Gastroesophageal sphincter (tissue), 4 donors: ENCODE measurements at places on chromosomes 1 and 21.

DNA sequence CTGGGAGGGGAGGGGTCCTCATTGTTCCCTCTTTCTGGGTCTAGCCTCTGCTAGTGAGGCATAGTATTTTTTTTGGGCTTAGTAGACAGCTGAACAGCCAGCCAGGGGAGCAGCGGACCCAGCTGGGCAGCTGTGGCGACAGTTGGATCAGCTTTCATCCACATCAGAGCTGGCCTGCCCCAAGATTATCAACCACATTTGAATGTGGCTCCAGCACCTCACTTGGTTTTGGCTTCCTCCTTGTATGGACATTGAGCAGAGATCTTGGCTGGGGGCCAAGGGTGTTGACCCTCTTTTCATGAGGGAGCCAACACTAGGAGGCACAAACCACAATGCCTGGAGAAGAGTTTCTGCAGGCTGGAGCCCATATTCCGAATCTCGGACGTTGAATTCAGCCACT is 25.0 kb downstream of the WNT4 start:
- peaks cover 44% of the 10 kb centered on the region for H3K36me3 ChIP-seq
- H3K4me3 ChIP-seq: no peak overlapping the region
- H3K27me3 ChIP-seq: no peaks in the 10 kb centered on the region
- H3K27ac ChIP-seq: no peak overlapping the region
- peaks cover 53% of the 10 kb centered on the region for H3K4me1 ChIP-seq
- ATAC-seq: no peak

- no peaks in the 10 kb centered on the region for H3K36me3 ChIP-seq
- H3K4me1 ChIP-seq: no peaks in the 10 kb centered on the region
- H3K27ac ChIP-seq: no peak overlapping the region
- no peak for ATAC-seq
- H3K27me3 ChIP-seq: no peaks in the 10 kb centered on the region
Observed at GRCh38 chr1:161219078-161219892, 4.1 kb downstream of the APOA2 start.

- ATAC-seq: no peak
- no peak overlapping the region for H3K4me3 ChIP-seq
- no peak overlapping the region for H3K27ac ChIP-seq
- H3K27me3 ChIP-seq: no peaks in the 10 kb centered on the region
Observed at GRCh38 chr1:16218674-16219071, 6.2 kb upstream of the ARHGEF19 start.

- no peak overlapping the region for H3K4me3 ChIP-seq
- no peaks in the 10 kb centered on the region for H3K4me1 ChIP-seq
- no peak overlapping the region for H3K27ac ChIP-seq
- no peak for ATAC-seq
- no peaks in the 10 kb centered on the region for H3K27me3 ChIP-seq
Observed at GRCh38 chr1:64110924-64111777, 92.3 kb upstream of the UBE2U start.

DNA sequence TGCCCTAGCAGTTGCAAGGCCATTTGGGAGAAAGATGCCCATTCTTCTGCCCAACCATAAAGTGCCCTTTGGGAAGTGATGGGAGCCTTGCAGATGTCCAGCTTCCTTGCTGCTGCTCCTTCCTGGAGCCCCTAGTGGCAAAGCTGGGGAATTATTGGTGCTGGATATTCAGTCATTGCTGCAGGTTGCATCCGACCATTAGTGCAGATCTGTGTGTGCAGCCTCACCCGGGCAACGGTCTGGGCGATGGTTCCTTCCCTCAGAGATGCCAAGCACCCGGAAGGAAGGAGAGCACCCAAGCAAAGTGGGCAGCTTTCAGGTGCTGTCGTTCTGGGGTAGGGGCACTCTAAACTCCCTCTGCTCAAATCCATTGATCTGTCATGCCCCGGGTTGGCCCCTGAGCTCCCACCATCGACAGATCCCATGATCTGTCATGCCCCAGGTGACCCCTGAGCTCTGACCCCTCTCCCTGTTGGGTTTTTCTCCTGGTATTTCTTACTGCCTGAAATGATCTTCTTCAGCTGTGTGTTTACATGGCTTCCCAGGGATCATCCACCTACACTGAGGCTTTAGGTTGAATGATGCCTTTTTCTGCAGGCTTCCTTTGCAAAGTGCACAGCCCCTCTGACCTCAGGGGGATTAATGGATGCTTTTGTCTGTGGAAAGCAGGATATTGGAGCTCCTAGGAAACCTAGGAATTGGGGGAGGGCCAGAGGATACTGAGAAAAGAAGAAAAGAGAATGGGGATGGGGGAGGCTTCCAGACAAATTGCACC is 467.5 kb downstream of the PTPRU start:
- H3K27me3 ChIP-seq: peaks cover 89% of the 10 kb centered on the region
- H3K4me3 ChIP-seq: no peak overlapping the region
- H3K4me1 ChIP-seq: no peaks in the 10 kb centered on the region
- H3K27ac ChIP-seq: no peak overlapping the region
- H3K36me3 ChIP-seq: no peaks in the 10 kb centered on the region

DNA sequence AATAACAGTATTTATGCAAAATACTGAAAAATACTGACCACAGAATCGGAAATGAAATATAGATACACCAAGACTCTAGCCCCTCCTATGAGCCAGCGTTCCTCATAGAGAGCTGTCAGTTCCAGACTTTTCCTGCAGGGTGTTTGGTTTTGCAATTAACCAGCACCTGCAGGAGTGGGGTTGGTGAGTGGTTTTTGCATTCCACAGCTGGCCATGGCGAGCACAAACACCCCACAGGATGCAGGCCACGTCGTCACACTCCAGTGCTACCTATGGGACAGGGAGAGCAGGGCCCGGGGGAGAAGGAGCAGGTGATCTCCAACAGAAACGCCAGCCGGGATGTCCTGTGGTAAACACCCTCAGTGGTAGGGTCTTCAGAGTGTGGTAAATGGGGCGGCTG is 94.1 kb downstream of the ERG start:
- no peak overlapping the region for H3K27ac ChIP-seq
- H3K27me3 ChIP-seq: peaks cover 8% of the 10 kb centered on the region
- no peaks in the 10 kb centered on the region for H3K4me1 ChIP-seq
- no peaks in the 10 kb centered on the region for H3K36me3 ChIP-seq
- no peak overlapping the region for H3K4me3 ChIP-seq

GRCh38 chr1:178220094-178220493 is 126.2 kb downstream of the RASAL2 start:
- H3K27ac ChIP-seq: no peak overlapping the region
- ATAC-seq: no peak
- H3K36me3 ChIP-seq: no peaks in the 10 kb centered on the region
- no peaks in the 10 kb centered on the region for H3K27me3 ChIP-seq

GRCh38 chr1:15206418-15207030 is 40.5 kb upstream of the FHAD1 start:
- no peak for ATAC-seq
- no peaks in the 10 kb centered on the region for H3K4me1 ChIP-seq
- H3K27ac ChIP-seq: no peak overlapping the region
- no peaks in the 10 kb centered on the region for H3K27me3 ChIP-seq
- no peak overlapping the region for H3K4me3 ChIP-seq

DNA sequence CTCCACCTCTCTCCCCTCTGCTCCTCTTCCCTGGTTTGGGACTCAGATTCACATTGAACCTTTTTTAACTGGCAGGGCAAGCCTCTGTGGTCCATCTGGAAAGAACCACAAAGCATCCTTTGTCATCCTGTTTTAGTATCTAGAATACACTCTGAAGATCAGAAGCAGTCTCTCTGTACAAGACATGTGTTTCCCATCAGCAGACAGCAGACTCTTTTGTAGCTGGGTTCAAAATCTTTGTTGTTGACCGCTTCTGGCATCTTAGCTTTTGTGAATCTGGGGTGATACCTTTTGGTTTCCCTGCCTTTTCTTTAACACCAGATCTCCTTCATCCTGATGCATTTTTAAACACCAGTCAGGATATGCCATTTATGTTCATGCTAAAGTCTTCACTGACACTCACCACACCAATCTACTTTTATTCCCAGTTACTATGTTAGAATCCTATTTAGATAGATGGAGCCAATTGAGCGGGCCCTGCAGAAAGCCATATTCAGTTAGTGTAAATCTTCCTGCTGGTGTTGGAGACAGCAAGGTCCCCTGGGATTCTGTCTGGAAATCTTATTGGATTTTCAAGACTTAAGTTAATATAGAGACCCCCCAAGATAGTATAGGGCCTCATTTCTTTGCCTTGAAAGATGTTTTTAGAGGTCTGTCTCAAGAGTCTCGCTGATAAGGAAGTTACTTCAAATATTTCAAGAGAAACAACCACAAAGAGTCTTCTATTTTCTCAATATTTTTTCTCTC is 51.1 kb downstream of the ST6GALNAC3 start:
- H3K4me3 ChIP-seq: no peak overlapping the region
- H3K4me1 ChIP-seq: no peaks in the 10 kb centered on the region
- H3K27ac ChIP-seq: no peak overlapping the region

- H3K27me3 ChIP-seq: no peaks in the 10 kb centered on the region
- H3K27ac ChIP-seq: peak overlapping the region; percentile 71
- H3K36me3 ChIP-seq: no peaks in the 10 kb centered on the region
- no peak for ATAC-seq
- peaks cover 73% of the 10 kb centered on the region for H3K4me1 ChIP-seq
Observed at GRCh38 chr21:45076245-45076711, 1.9 kb downstream of the ADARB1 start.

- no peak for ATAC-seq
- H3K4me3 ChIP-seq: no peak overlapping the region
- no peaks in the 10 kb centered on the region for H3K27me3 ChIP-seq
- peaks cover 13% of the 10 kb centered on the region for H3K4me1 ChIP-seq
- peak overlapping the region; percentile 55 for H3K27ac ChIP-seq
- no peaks in the 10 kb centered on the region for H3K36me3 ChIP-seq
Observed at GRCh38 chr1:203268901-203269653, 36.2 kb upstream of the BTG2 start.

- no peaks in the 10 kb centered on the region for H3K27me3 ChIP-seq
- H3K4me1 ChIP-seq: peaks cover 34% of the 10 kb centered on the region
- H3K4me3 ChIP-seq: no peak overlapping the region
- no peak for ATAC-seq
Observed at GRCh38 chr1:38009088-38009840, 3.3 kb upstream of the UTP11 start.

GRCh38 chr1:229266274-229266673 is 4.6 kb upstream of the RAB4A start:
- H3K4me3 ChIP-seq: no peak overlapping the region
- H3K27ac ChIP-seq: no peak overlapping the region
- ATAC-seq: no peak
- peaks cover 4% of the 10 kb centered on the region for H3K36me3 ChIP-seq
- peaks cover 27% of the 10 kb centered on the region for H3K4me1 ChIP-seq

DNA sequence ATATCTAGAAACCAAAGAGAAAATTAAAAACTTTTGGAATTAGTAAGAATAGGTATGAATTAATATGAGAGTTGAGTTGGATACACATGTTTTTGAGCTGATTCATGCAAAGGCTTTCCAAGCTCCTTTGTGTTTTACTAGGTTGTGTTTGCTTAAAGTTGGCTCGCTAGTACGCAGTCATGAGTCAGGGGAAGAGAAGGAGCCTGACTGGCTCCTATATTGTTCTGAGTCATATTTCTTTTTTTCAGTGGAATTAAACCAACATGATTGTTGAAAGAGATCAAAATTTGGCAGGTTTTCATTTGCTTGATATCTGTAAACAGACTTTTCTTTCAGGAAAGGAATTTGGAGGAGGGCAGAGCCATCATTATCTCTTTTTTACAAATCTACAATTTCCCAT is 66.7 kb downstream of the MAGI3 start:
- no peaks in the 10 kb centered on the region for H3K36me3 ChIP-seq
- H3K27me3 ChIP-seq: no peaks in the 10 kb centered on the region
- H3K27ac ChIP-seq: peak overlapping the region; percentile 12
- H3K4me3 ChIP-seq: no peak overlapping the region
- ATAC-seq: peak; percentile 94
